ENCODE measurements at places on chromosomes 16 and 17. TPM values are rescaled to one million over a fixed set of nuclear protein-coding genes. Genes with fewer than 3 reads are reported as not detected.
A peak's percentile ranks its signal among the peaks of the same experiment; 100 is the strongest.

NOD2 gene
- 4.2 TPM for total RNA-seq

CRHR1 gene
- not detected for total RNA-seq

DRG2 gene
- total RNA-seq: 35.1 TPM

DNA sequence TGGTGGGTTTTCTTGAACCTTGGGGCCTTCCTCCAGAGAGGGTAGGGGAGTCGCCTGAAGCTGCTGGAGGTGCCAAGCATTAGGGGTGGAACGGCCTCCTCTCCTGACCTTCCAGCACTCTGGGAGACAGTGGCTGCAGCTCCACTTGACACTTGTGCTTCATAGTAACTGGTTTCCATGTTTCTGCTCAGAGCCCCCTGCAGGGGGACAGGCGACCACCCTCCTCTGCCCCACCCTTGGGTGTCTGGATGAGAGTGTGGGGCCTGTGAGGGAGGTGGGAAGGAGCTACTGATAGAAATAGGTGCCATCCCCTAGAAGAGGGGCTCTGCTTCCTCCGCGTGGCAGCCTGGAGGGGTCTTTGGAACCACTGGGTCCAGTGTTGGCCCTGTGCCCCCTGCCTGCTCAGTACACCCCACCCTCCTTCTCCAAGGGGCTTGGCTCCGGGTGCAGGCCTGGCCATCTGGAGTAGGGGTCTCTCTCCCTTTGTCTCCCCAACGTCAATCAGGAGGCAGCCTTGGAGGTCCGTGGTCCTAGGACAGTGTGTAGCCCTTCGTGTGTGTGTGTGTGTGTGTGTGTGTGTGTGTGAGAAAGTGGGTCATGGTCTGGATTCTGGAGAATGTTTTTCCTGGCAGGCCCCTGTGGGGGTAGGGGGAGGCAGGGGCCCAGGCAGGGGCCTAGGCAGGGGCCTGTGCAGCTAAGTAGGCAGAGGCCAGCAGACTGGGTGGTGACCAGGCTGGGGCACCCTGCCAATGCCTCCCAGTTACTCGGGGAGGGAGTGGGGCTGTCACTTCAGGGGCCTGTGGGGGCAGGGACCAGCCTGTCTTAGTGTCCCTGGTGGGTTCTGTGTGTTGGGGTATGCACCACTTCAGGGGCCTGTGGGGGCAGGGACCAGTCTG, 4.9 kb downstream of the LASP1 start:
- no peak overlapping the region for H3K4me3 ChIP-seq
- H3K27ac ChIP-seq: peak overlapping the region; percentile 97
- H3K27me3 ChIP-seq: no peaks in the 10 kb centered on the region
- H3K36me3 ChIP-seq: peaks cover 20% of the 10 kb centered on the region

- H3K27ac ChIP-seq: no peak overlapping the region
- no peaks in the 10 kb centered on the region for H3K4me1 ChIP-seq
- no peak for DNase-seq
- no peak overlapping the region for H3K4me3 ChIP-seq
- H3K36me3 ChIP-seq: no peaks in the 10 kb centered on the region
Measured at GRCh38 chr16:89779909-89780305, 36.5 kb downstream of the FANCA start.

- H3K27ac ChIP-seq: peak overlapping the region; percentile 98
- DNase-seq: no peak
- H3K27me3 ChIP-seq: no peaks in the 10 kb centered on the region
Measured at GRCh38 chr17:39461926-39462569, 762 bp downstream of the CDK12 start.

DNA sequence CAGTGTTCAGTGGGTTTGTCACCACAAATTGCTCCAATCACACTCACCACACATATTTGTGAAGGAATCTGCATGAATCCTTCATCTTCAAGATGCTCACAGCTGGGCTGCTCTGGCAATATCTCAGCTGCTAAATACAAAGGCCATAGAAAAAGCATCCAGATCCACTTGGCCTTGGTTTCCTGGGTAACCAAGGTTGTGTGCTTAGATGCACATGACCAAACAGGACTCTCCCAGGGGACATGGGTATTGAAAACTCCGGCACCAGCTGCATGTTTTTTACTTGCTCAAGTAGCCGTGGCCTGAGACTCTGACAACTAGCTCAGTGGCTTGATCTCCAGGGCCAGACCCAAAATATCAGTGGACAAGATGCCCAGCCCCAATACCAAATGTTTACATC, 131.3 kb downstream of the CBLN1 start:
- H3K27ac ChIP-seq: no peak overlapping the region
- H3K4me1 ChIP-seq: no peaks in the 10 kb centered on the region
- no peak overlapping the region for H3K4me3 ChIP-seq
- H3K36me3 ChIP-seq: no peaks in the 10 kb centered on the region
- H3K27me3 ChIP-seq: no peaks in the 10 kb centered on the region

DNA sequence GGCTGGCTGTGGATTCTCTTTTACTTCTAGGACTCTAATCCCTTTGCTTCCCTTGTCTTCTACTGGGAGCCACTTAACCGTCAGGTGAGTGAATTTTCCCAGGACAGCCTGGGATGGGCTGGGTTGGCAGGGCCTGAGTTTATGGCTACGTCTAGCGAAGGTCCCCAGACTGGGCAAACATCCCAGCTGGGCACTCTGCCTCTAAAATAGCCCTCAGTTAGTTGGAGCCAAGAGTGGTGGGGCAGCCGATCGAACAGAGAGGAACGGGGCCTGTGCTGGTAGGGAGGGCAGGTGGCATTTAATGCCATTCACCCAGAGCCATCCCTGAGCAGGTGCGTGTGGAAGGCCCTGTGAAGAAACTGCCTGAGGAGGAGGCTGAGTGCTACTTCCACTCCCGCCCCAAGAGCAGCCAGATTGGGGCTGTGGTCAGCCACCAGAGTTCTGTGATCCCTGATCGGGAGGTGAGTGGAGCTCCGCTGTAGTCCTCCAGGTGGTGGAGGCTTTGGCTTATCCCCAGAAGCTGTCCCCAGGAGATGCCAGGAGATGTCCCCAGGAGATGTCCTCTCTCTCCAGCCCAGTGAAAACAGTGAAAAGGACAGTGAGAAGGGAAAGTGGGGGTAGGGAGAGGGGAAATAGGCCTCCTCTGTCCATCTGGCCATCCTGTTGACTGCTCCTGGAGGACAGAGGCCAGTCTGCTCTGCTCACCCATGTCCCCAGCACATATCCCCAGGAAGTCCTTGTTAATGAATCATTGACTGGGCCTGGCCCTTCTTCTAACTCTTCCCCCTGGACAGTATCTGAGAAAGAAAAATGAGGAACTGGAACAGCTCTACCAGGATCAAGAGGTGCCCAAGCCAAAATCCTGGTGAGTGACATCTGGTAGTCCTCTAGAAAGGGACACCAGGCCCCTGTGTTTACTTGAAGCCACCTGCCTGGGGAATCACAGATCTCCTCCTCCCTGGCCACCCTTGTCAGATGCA, 4.4 kb downstream of the PNPO start:
- DNase-seq: no peak
- no peaks in the 10 kb centered on the region for H3K36me3 ChIP-seq
- no peak overlapping the region for H3K4me3 ChIP-seq

DNA sequence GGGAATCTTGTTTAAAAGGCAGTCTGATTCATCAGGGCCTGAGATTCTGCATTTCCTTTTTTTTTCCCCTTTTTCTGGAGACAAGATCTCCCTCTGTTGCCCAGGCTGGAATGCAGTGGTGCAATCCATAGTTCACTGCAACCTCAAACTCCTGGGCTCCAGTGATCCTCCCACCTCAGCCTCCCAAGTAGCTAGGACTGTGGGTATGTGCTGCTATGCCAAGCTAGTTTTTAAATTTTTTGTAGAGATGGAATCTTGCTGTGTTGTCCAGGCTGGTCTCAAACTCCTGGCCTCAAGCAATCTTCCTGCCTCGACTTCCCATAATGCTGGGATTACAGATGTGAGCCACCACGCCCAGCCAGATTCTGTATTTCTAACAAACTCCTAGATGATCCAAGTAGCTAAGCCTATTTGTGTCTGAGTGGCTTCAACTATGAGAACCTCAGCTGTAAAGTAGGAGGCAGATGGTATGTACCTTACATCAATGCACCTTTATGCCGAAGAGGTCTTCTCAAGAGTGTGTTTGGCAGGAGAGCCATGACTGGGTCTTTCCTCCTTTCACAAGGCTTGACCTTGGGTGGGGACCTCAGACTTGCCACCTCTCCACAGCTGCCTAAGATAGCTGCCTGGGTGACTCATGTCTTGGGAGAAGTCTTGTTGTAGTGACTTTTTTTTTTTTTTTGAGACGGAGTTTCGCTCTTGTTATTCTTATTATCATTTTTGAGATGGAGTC, 10.9 kb downstream of the LDAF1 start:
- H3K4me3 ChIP-seq: no peak overlapping the region
- H3K36me3 ChIP-seq: peaks cover 61% of the 10 kb centered on the region
- H3K27ac ChIP-seq: no peak overlapping the region
- no peaks in the 10 kb centered on the region for H3K27me3 ChIP-seq

GRCh38 chr17:28613931-28614381, at the start of gene RSKR:
RSKR (minus strand) TSS chr17:28614185; CDS start chr17:28614161, 24 bp downstream.
- no peaks in the 10 kb centered on the region for H3K4me1 ChIP-seq
- peaks cover 57% of the 10 kb centered on the region for H3K36me3 ChIP-seq
- no peak within 1 kb of the TSS for H3K4me3 ChIP-seq
- DNase-seq: no peak
- H3K27me3 ChIP-seq: no peaks in the 10 kb centered on the region
- H3K27ac ChIP-seq: no peak within 1 kb of the TSS

DNA sequence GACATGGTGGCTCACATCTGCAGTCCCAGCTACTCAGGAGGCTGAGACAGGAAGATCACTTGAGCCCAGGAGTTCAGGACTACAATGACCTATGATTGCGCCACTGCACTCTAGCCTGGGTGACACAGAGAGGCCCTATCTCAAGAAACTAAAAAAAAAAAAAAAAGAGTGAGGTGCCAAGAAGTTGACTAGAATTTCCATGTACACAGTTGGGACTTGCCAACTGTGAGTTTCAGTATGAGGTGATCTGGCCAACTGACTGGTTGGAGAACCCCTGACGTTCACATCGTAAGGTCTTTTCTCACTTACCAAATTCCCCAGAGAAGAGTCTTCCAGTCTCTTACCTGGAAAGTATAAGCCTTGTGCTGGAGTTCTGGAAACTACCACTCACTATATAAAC, 3.1 kb upstream of the MED11 start:
- no peak overlapping the region for H3K27ac ChIP-seq
- peaks cover 5% of the 10 kb centered on the region for H3K36me3 ChIP-seq
- no peak overlapping the region for H3K4me3 ChIP-seq
- DNase-seq: no peak

DNA sequence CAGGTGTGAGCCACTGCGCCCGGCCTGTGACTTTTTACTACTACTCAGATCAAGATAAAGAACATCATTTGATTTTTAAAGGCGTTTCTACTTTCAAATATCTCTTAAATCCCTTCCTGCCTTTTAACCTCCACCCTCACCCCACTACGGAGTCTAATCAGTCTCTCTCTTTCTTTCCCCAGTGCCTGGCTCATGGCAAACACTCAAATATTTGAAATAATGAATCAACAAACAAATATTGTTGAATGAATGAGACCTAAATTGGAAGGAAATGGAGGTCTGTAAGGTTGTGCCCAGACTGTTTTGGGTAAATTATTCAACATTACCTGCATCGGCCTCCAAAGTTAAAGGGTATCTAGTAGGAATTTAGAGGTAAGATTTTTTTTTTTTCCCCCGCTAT, 14.7 kb downstream of the COPZ2 start:
- H3K27ac ChIP-seq: no peak overlapping the region
- no peak for DNase-seq
- H3K4me3 ChIP-seq: peak overlapping the region; percentile 54
- no peaks in the 10 kb centered on the region for H3K27me3 ChIP-seq
- no peaks in the 10 kb centered on the region for H3K36me3 ChIP-seq
- peaks cover 36% of the 10 kb centered on the region for H3K4me1 ChIP-seq

DNA sequence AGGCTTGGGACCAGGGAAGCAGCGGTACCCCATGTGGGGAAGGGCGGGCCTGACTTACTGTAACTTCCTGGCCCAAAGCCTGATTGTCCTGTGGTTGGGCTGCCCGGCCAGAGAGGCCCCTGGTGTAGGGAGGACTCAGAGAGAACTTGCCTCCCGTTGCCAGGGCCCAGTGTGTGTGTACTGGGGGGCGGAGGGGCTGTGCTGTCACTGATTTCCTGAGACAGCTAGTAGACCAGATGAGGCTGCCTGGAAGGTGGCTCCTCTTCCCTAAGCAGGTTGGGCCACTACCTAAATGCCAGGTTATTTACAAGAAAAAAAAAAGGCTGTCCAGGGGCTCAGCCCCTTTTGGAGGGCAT, 16.7 kb downstream of the SOCS3 start:
- H3K4me1 ChIP-seq: peaks cover 43% of the 10 kb centered on the region
- peak; percentile 80 for DNase-seq
- H3K36me3 ChIP-seq: no peaks in the 10 kb centered on the region
- no peaks in the 10 kb centered on the region for H3K27me3 ChIP-seq

GRCh38 chr17:50206604-50207293, 5.3 kb upstream of the COL1A1 start:
- H3K4me1 ChIP-seq: peaks cover 23% of the 10 kb centered on the region
- H3K4me3 ChIP-seq: no peak overlapping the region
- DNase-seq: no peak
- no peaks in the 10 kb centered on the region for H3K36me3 ChIP-seq

DNA sequence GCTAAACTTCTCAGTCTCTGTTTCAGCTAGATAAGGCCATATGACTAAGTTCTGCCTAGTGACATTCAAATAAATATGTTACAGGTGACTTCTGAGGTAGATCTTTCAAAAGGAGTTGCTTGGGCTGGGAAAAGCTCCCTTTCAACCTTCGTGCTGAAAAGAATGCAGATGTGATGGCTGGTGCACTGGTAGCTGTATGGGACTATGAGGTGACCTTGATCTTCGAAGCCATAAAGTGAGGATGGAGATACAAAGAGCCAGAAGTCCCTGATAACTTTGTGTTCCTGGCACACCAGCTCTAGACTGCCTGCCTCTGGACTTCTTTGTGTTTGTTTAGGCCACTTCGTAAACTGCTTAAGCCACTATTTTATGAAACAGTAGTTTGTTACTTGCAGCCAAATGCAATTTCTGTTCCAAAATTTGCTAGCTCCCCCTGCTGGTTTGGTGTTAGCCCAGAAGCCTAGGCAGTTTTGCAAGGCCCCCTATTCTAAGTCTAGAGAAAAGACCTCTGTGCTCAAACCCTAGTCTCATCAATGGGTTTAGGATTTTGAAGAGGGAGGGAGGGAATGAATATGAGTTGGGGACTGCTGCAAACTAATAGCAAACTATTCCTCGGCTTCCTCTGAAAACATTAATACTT, 23.3 kb upstream of the ERCC4 start:
- no peaks in the 10 kb centered on the region for H3K27me3 ChIP-seq
- H3K4me1 ChIP-seq: no peaks in the 10 kb centered on the region
- DNase-seq: no peak
- H3K36me3 ChIP-seq: no peaks in the 10 kb centered on the region
